ENCODE measurements at places on chromosomes 6 and 20.
A peak's percentile ranks its signal among the peaks of the same experiment; 100 is the strongest.

- no peak for DNase-seq
These were observed 189.0 kb upstream of the UST start for GRCh38 chr6:148557796-148558321.

- DNase-seq: no peak
These were observed 397.4 kb upstream of the PLCB4 start for GRCh38 chr20:8671370-8671961.

GRCh38 chr6:12238219-12238618 lies 51.9 kb upstream of the EDN1 start:
- no peak for DNase-seq

DNA sequence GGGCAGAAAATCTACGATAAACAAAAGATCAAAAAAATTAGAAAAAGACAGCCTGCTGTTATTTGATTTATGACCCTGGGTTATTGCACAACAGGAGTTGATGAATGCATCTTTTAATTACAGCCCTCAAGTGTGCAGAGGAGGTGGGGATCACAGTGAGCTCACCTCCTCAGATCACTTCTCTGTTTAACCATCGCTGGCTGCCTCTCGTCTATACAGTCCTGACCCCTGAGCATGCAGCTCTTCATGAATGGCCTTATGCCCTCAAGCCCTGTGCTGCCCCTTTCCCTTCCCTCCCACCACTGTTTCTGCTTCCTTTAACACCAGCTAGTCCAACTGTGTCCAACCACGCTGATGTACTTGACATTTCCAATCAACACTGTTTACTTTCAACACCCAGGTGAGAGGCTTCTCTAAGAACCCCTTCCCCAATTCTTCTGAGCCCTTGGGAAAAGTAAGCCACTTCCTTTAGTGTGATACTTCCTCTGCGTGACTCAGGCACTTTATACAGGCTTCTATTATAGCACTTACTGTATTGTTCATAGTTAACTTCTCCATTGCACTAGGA lies 60.6 kb upstream of the RIPOR2 start:
- no peak for DNase-seq

GRCh38 chr6:169791721-169792131 lies 40.3 kb downstream of the ERMARD start:
- DNase-seq: peak; percentile 39

DNA sequence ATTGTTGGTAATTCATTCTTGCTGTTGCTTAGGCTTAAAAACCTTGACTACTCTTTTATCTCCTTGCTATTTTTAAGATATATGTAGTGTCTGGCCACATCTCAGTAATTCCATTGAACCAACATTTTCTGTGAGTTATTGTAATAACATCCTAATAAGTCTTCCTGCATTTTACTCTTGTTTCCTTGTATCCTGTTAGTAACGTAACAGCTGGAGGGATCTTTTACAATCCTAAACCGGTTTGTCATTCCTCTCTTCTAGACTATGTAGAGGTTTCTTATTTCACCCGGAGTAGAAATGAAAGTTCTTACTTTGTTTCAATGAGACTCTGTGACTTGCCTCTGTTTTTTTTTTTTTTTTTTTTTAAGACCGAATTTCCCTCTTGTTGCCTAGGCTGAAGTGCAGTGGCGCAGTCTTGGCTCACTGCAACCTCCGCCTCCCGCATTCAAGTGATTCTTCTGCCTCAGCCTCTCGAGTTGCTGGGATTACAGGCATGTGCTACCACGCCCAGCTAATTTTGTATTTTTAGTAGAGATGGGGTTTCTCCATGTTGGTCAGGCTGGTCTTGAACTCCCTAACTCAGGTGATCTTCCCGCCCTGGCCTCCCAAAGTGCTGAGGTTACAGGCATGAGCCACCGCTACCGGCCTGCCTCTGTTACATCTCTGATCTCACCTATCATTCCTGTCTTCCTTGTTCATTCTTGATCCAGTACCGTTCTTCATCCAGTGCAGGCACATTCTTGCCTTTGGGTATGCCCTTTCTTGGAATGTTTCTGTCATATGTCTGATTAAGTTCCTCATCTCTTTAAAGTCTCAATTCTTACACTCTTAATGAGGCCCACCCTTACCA lies 44.7 kb downstream of the NCOA3 start:
- DNase-seq: no peak

GRCh38 chr20:1955217-1955616 lies 38.6 kb downstream of the PDYN start:
- DNase-seq: no peak

DNA sequence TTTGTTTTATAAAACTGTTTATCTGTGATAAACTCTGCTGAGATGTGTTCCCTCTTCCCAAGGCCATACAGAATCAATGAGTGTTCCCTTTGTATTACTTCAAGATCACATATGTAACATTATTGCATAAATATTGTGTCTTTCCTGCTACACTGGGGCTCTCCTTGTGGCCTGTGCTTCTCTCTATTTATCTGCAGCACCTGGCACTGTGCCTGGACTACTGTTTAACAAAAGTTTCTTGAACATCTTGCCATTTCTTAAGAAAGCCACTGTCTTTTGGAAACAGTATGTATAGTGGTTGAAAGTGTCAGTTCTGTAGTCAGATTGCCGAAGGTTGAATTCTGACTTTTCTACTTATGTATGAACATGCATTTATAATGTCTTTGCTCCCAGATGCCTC lies 169.0 kb upstream of the SCGN start:
- DNase-seq: no peak

DNA sequence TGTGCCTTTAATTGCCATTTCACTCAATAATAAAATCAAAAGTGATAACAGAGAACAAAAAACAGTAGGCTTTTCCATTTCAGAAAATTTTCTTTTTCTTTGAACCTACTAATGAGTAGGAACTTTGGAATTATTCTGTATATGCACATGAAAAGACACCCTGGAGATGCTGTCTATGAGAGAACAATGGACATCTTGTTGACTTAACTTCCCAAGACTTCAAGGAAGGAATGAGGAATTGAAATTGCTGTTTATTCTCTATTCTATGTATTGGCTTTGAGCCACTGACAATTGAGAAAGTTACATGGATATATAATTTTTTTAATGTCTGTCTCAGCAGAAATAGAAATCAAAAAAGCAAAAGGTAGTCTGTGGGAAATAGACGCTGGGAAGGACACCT lies 98.6 kb upstream of the PCSK2 start:
- DNase-seq: no peak

DNA sequence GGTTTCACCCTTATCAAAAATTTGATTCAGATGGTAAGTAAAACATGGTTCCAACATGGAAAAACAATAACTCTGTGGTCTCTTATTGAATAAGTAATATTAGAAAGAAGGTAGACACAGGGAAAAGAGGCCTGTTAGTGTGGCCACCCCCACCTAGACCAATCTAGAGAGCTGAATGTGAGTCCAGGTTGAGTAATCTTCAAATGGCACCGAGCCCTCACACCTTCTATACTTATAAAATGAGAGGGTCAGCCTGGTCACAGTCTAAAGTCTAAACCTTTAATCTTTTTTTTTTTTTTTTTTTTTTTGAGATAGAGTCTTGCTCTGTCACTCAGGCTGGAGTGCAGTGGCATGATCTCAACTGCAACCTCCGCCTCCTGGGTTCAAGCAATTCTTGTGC lies 6.9 kb downstream of the FAM184A start:
- DNase-seq: no peak

DNA sequence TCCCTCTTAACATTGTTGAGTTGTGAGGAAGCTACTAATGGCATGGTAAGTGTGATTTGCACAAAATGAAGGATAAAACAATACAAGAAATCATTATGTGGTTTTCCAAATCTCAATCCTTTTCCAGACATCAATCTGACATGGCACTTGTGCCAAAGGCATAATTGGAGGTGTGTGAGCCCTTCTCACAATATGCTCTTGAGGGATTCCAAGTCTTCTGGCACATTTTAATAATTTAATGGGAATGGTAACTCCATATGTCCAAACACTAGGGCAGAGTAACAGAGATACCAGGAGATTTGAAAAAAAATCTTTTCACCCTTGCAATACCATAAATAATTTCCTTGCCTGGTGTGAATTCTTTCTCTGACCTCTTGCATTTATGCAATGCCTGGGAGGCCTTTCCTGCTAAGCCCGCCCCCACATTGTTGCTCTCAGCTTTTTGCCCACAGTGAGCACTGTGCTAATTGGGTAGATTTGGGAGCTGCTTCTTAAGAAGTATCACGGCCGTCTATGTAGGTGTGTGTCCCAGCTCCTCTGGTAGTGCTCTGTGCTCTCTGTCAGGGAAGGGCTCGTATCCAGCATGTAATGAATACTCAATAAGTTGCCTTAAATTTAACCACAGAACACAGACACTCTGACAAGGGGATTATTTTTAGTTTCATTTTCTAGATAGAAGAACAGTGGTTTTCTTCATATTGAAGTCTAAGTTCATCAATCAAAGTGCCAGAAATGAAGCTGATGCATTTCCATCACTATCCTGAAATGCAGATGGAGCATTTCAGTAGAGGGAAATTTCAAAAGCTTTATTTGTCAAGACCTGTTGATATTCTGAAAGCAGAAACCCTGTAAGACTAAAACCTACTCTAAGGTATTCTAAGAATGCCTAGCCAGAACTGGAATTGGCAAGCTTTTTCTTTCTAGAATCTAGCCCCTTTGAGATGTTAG lies 54.4 kb upstream of the CEP85L start:
- DNase-seq: no peak

- no peak for DNase-seq
These were observed 605.5 kb downstream of the HDGFL1 start for GRCh38 chr6:23174781-23175361.

DNA sequence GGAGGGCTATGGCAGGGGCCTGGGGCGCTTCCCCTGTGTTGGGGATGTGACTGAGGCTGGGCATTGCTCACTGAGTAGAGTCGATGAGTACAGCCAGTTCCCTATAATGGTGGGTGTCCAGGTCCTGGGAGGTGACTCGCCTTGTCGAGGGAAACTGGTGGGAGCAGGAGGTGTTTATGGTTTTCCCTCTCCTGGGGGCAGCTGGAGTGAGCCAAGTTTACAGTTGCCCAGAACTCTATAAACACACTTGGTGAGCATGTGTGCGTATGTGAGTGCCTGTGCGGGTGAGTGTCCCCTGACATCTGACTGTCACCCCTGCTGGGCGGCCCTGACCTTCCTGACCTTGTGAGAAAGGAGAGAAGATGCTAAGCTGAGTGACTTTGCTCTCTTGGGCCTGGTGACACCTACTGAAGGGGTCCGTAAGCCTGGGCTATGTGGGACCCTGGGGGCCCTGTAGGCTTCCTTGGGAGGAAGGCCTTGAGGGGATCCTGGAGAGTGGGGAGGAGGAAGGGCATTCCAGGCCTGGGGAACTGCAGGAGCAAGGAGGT lies 65.9 kb downstream of the VEGFA start:
- no peak for DNase-seq

DNA sequence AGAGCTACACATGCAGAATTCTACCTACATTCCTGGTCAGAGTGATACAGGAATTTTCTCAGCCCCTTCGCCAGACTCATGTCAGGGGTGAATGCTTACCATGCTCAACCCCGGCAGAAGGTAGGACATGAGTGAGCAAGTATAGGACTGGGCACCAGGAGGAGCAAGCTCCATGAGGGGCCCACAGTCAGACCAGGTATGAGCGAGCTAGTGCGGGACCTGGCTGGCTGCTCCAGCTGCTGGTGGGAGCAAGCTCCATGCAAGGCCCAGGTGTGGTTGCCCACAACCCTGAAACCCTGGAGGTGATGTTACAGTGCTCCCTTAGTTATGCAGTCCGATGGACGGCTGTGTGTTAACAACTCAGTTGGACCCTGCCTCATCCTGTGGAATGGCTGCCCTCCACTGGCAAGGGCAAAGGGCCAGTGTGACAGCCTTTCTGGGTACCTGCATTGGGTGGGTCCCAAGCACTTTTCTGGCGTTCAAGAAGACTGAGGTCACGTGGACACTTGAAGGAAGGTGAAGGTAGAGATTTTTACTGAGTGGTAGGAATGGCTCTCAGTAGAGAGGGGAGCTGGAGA lies 503.5 kb upstream of the CITED2 start:
- no peak for DNase-seq

- no peak for DNase-seq
These were observed 3.4 kb upstream of the SRC start for GRCh38 chr20:37342231-37343177.

DNA sequence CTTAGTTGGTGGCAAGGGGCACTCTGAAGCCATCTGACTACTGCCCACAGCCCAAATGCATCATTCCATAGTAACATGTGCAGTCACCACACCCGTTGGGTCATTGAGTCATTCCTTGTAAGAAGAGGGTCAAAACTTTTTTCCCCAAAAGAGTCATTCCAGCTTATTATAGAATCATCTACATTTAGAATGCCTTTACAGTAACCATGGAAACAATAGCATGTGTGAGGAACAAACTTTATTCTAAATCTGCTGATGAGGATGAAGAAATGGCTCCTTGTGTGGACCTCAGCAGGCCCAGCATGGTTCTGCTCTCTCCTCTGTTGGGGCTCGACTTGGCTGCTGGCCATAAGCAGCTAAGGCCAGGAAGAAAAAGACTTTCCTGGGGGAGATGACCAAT lies 111.2 kb upstream of the PTPRT start:
- no peak for DNase-seq

- no peak for DNase-seq
These were observed 80.8 kb downstream of the MKKS start for GRCh38 chr20:10352934-10353824.

DNA sequence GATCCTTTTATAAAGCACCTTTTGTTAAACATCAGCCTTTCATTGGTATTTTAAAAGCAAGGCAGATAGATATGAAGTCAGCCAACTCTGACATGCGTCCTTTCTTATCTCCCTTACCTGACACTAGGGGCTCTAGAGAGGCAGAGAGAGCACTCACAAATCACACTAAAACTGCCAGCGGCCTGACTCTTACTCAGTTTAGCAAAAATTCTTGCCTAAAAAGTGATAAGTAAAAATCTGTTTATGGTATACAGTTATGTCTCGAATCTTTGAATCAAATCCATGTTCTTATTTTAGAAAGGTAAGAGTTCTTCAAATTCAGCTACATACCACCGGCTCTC lies 10.4 kb upstream of the TDRD6 start:
- DNase-seq: no peak

DNA sequence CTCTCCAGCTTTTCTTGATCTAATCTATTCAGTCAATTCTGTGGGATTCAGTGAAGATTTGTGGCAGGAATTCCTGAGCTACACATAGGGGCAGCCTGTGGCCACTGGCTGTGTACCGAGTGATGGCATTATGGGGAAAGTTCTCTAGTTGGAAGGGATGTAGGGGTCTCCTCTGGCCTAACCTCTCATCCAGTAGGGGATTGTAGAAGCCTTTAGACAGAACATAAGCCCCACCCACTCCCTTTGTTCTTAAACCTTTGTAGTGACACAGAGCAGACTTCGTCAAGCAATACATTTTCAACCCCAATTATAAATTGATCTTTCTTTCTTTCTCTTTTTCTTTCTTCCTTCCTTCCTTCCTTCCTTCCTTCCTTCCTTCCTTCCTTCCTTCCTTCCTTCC lies 188.9 kb downstream of the QKI start:
- no peak for DNase-seq

DNA sequence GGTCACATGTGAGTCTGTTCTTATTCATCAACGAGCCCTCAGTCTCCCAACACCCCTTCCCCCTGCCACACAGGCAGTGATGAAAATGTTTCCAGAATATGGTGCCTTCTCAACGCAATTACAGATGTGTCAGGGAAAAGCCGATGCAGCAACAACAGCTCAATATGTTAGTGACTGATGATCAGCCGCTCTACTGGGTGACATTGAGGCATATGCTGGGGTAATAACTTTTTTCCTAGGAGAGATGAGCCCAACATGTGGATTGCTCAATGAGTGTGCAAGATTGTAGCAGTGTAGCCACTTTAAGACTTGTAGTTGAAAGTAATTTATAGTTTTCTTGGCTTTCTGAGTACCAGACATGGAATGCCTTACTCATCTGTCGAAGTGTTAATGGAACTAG lies 49.4 kb downstream of the DTD1 start:
- no peak for DNase-seq
